ENCODE measurements at places on chromosomes 11 and 22. TPM values are rescaled to one million over a fixed set of nuclear protein-coding genes. Genes with fewer than 3 reads are reported as not detected.

The IFTAP gene
- total RNA-seq, result 95.0 TPM

GRCh38 chr11:96313163-96313562 lies 29.8 kb downstream of the MAML2 start:
- no peak overlapping the region for H3K4me3 ChIP-seq
- H3K27me3 ChIP-seq, result no peaks in the 10 kb centered on the region
- no peak for DNase-seq
- H3K36me3 ChIP-seq, result no peaks in the 10 kb centered on the region
- no peak overlapping the region for H3K27ac ChIP-seq

GRCh38 chr22:37115032-37115431 lies 5.5 kb upstream of the TMPRSS6 start:
- H3K4me1 ChIP-seq, result no peaks in the 10 kb centered on the region
- no peak for DNase-seq
- no peak overlapping the region for H3K27ac ChIP-seq
- H3K4me3 ChIP-seq, result no peak overlapping the region
- H3K27me3 ChIP-seq, result peaks cover 37% of the 10 kb centered on the region

GRCh38 chr11:69869311-69869939 lies 50.2 kb upstream of the FGF3 start:
- H3K27me3 ChIP-seq, result no peaks in the 10 kb centered on the region
- no peaks in the 10 kb centered on the region for H3K36me3 ChIP-seq
- no peaks in the 10 kb centered on the region for H3K4me1 ChIP-seq
- no peak overlapping the region for H3K27ac ChIP-seq
- DNase-seq, result no peak

- peak overlapping the region; percentile 91 for H3K4me3 ChIP-seq
- peaks cover 36% of the 10 kb centered on the region for H3K36me3 ChIP-seq
- peaks cover 49% of the 10 kb centered on the region for H3K4me1 ChIP-seq
Observed at GRCh38 chr11:534396-535209, 773 bp downstream of the HRAS start.

GRCh38 chr11:110134110-110134509 lies 40.9 kb downstream of the ZC3H12C start:
- peaks cover 8% of the 10 kb centered on the region for H3K36me3 ChIP-seq
- H3K27me3 ChIP-seq, result no peaks in the 10 kb centered on the region
- H3K27ac ChIP-seq, result no peak overlapping the region
- no peak for DNase-seq
- H3K4me1 ChIP-seq, result no peaks in the 10 kb centered on the region

The MMP10 gene
- not detected for total RNA-seq

- DNase-seq, result no peak
- H3K27me3 ChIP-seq, result no peaks in the 10 kb centered on the region
- H3K4me3 ChIP-seq, result no peak overlapping the region
- peaks cover 6% of the 10 kb centered on the region for H3K4me1 ChIP-seq
Observed at GRCh38 chr22:24681236-24681635, 78.2 kb downstream of the GGT1 start.

The TEF gene
- 19.3 TPM for total RNA-seq

- H3K4me1 ChIP-seq, result no peaks in the 10 kb centered on the region
- H3K27ac ChIP-seq, result no peak overlapping the region
- no peak for DNase-seq
- no peaks in the 10 kb centered on the region for H3K36me3 ChIP-seq
- H3K27me3 ChIP-seq, result no peaks in the 10 kb centered on the region
- no peak overlapping the region for H3K4me3 ChIP-seq
Observed at GRCh38 chr11:68727783-68728182, 23.5 kb downstream of the TESMIN start.

DNA sequence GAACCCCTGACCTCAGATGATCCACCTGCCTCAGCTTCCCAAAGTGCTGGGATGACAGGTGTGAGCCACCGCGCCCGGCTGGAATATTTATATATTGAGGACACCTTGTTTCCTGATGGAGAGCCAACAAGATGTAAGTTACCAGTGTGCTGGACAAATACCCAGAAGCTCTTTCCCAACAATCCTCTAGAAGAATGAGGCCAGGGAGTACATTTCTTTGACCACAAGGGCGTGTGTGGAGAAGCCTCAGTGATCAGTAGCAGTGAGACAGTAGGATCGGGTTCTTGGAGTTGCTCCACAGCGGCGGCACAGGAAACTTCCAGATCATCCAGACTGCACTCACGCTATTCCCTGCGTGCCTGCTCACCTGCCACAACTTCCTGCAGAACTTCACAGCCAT lies 10.3 kb upstream of the POLA2 start:
- no peaks in the 10 kb centered on the region for H3K4me1 ChIP-seq
- no peak overlapping the region for H3K27ac ChIP-seq
- DNase-seq, result no peak
- no peak overlapping the region for H3K4me3 ChIP-seq
- no peaks in the 10 kb centered on the region for H3K36me3 ChIP-seq
- no peaks in the 10 kb centered on the region for H3K27me3 ChIP-seq

GRCh38 chr11:69148806-69149205 lies 6.9 kb upstream of the SMIM38 start:
- no peaks in the 10 kb centered on the region for H3K36me3 ChIP-seq
- H3K4me1 ChIP-seq, result no peaks in the 10 kb centered on the region
- no peaks in the 10 kb centered on the region for H3K27me3 ChIP-seq
- DNase-seq, result no peak

DNA sequence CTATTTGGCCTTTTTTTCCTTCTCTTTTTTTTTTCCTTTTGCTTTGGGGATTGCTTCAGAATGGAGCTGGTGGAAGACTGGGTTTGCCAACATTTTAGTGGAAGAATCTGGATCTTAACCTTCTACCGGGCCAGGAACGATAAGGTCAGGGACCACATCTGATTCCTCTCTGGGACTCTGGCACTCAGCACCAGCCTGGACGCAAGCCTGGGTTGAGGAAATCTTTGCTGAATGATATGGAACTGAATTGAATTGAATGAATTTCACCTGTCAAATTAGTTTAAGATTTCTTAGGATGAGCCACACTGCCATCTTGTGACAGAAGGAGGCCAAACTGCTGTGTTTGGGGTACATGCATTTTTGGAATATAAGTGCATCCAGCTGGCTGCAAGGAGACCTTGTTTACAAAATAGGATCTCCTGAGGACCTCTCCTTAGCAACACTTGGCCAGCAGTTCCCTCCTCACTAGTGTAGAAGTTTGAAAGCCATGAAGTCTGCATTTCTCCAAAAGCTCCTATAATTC lies 30.4 kb downstream of the TPBGL start:
- H3K27me3 ChIP-seq, result no peaks in the 10 kb centered on the region
- H3K4me1 ChIP-seq, result no peaks in the 10 kb centered on the region
- H3K36me3 ChIP-seq, result peaks cover 99% of the 10 kb centered on the region
- no peak overlapping the region for H3K4me3 ChIP-seq
- H3K27ac ChIP-seq, result no peak overlapping the region

DNA sequence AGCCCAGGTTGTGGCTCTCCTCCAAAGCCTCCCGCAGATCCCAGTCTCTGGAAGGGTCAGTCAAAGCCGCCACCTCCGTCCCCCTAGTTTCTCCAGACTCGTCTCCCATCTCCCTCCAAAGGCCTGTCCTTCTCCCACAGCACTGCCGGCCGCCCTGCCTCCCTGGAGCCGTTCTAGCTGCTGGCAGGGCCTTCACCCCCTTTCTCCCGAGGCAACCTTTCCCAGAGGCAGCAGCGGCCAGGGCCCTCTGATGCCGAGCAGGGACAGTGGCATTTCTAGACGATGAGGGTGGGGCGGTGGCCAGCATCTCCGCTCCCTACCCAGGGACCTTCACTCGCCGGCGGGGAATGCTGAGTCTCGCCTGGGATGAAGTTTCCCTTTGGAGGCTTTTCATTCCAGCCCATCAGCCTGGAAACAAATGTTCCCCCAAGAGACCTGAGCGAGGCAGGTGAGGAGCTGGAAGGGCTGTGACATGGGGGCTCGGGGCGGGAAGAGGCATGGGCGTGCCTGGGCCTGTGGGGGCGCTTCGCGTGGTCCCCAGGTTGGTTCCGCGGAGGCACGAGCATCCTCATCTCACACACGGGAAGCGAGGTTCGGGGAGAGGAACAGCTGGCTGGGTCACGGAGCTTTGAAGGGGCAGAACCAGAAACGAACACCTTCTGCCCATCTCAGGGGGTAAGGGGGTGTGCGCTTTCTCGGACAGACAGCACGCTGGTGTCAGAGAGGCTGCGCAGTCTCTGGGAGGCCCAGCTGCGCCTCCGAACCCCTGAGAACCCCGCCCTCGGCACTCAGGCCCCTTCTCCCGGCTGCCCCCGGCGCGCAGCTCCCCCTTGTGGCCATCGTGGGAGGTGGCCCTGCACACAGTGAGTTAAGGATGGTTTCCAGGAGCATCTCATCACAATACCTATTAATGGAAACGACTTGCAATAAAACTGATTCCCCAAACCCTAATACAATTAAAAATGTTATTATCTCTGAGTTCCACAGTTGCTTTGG lies 18.1 kb upstream of the KLHL35 start:
- no peak for DNase-seq
- no peaks in the 10 kb centered on the region for H3K4me1 ChIP-seq
- H3K4me3 ChIP-seq, result no peak overlapping the region
- H3K27me3 ChIP-seq, result no peaks in the 10 kb centered on the region
- no peak overlapping the region for H3K27ac ChIP-seq

DNA sequence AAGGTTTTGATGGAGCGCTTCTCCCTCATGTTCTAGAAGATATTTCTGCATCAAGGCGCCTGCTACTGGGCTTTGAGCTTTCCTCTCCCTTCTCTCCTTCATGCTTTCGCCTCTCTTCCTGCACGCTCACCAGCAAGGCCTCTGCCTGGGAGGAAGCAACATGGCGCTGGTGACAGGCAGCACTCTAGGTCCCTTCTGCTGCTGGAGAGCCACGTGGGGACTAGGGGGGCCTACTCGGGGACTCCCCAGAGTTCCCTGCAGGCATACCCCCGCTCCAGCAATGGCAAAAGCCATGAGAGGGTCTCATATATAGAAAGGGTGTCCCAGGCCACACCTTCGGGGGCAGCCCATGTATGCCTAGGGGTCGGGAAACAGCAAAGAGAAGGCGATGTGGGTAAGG lies 49.7 kb downstream of the GRIK4 start:
- peaks cover 6% of the 10 kb centered on the region for H3K27me3 ChIP-seq
- no peak overlapping the region for H3K4me3 ChIP-seq
- H3K4me1 ChIP-seq, result peaks cover 12% of the 10 kb centered on the region
- no peak for DNase-seq
- no peaks in the 10 kb centered on the region for H3K36me3 ChIP-seq

DNA sequence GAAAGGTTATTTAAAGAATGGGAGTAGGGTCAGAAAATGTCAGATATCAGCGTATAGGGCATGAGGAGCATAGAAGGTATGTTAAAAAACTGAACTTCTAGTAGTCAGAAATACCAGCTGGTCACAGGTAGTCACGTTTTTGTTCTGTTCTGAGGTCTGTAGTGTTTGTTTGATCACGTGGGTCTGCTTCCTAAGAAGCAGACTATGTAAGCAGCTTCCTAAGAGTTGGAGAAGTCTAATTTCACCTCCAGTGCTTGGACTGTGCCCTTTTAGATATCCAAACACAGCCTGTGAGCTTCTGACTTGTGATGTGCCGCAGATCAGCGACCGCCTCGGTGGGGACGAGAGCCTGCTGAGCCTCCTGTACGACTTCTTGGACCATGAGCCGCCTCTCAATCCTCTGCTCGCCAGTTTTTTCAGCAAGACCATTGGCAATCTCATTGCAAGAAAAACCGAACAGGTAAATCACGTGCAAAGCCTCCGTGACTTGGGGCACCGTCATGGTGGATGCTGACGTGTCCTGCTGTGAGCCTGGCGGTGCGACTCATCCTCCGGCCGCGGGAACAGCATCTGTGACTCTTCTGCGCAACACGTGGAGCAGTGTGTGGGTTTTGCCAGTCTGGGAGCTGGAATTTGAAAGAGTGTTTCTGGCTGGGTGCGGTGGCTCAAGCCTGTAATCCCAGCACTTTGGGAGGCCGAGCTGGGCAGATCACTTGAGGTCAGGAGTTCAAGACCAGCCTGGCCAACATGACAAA lies 63.5 kb downstream of the PPP6R2 start:
- peak overlapping the region; percentile 44 for H3K27ac ChIP-seq
- H3K36me3 ChIP-seq, result peaks cover 61% of the 10 kb centered on the region
- H3K4me1 ChIP-seq, result peaks cover 14% of the 10 kb centered on the region
- no peaks in the 10 kb centered on the region for H3K27me3 ChIP-seq
- no peak overlapping the region for H3K4me3 ChIP-seq

DNA sequence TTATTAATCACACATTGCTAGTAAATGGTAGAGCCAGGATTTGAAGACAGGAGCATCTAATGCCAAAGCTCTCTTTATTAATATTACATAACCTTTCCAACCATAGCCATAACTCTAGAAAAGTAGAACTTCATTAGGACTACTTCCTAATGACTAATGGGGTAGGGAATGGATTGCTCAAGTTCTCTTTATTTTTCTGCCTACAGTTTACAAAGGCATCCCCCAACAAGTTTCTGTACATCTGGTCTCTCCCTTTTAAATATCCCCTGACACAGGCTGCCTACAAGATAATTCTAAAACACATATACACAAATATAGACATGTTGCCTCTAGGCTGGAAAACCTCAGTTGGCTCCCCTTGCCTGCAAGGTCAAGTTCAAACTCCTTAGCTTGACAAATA lies 534.9 kb downstream of the SOX6 start:
- no peak overlapping the region for H3K27ac ChIP-seq
- no peaks in the 10 kb centered on the region for H3K27me3 ChIP-seq
- no peaks in the 10 kb centered on the region for H3K4me1 ChIP-seq
- H3K36me3 ChIP-seq, result no peaks in the 10 kb centered on the region
- no peak for DNase-seq
- no peak overlapping the region for H3K4me3 ChIP-seq

DNA sequence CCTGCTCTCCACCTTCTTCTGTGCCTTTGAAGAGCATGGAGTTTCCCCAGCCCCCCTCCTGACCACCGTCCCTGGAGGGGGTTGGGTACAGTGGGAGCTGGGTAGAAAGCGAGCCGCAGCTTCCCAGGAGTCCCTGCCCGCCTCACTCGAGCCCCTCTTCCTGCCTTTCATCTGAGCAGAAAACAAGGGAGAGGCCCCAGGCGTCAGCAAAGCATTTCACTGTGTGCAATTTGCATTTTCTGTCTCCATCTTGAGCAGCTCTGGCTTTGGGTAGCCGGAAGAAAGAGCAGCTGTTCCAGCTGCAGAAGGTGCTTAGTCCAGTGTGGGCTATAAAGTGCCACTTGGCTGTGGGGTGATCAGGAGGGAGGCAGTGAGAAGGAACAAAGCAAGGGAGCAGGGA lies 229.7 kb downstream of the CEP164 start:
- no peaks in the 10 kb centered on the region for H3K4me1 ChIP-seq
- H3K27ac ChIP-seq, result no peak overlapping the region
- H3K27me3 ChIP-seq, result peaks cover 4% of the 10 kb centered on the region
- H3K4me3 ChIP-seq, result no peak overlapping the region
